Stimulated activated CD4-positive, alpha-beta T cell treated with anti-CD3 and anti-CD28 coated beads, Interleukin-2, amount 100 ng/mL, for 24 hours (primary cell): ENCODE measurements at places on chromosomes 6 and 20.

GRCh38 chr20:53070706-53071392, 98.7 kb downstream of the TSHZ2 start:
- DNase-seq = peak; percentile 51

GRCh38 chr6:134000443-134000842, 47.4 kb downstream of the TBPL1 start:
- DNase-seq = no peak

DNA sequence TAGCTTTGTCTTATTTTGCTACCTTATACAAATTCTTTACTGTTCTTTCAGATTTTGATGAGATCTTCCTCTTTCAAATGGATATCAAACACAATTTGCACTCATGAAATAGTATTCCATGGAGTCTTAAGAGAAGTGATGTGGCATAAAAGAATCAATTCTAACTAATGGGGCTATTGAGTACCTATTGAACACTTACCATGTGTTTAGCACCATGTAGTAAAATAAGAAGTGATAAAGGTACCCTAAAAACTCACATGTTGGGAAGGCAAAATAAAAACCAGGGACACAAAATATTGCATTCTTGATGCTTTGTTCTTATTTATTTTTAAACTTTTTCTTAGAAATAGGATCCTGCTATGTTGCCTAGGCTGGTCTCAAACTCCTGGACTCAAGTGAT, 56.2 kb downstream of the KIF13A start:
- DNase-seq = no peak

DNA sequence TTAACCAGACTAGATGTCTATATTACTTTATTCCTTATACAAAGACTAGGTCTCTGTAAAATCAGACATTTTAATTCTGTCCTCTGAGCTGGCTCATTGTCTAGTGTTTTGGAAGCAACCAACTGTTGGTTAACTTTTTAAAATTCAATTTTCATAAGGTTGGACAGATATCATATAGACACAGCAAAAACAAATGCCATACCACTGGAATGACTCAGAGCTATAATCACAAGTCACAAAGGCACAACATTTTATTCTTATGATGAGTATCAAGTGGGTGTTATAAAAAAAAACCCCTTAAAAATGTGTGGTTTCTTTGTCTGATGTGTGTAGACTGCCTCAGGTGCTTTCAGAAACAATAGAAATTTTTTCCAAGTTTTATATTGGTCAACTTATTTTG, 296.2 kb upstream of the MARCKS start:
- DNase-seq = no peak

GRCh38 chr6:13304580-13305260, 23.6 kb downstream of the TBC1D7 start:
- no peak for DNase-seq

DNA sequence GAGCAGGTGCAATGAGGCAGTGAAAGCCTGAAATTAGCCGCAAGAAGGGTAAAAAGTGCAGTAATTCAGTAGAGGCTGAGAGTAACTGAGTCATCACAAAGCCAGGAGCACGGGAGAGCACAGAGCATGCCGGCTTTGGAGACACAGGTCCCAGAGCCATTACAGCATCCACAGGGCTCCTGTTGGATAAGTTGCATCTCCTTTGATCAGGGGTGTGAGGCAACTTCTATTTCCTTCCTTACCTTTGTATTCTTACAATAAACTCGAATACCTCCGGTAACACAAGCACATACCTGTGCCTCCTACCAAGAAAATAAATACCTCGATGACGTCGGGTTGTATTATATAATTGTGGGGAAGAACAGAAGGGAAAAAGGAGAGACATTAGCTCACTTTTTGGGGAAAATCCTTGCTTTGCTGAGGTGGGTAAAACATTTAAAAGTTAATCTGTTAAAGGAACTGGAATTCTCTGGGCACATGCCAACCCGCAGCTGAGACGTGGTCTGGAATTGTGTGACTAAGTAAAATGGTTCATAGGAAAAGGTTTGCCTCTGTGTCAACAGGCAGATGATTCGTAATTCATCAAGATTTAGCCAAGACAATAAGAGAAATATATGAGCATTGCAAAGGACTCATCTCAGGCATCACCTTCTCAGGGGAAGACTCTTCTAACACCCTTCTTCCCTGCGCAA, 360.7 kb upstream of the ZFP64 start:
- DNase-seq = no peak

DNA sequence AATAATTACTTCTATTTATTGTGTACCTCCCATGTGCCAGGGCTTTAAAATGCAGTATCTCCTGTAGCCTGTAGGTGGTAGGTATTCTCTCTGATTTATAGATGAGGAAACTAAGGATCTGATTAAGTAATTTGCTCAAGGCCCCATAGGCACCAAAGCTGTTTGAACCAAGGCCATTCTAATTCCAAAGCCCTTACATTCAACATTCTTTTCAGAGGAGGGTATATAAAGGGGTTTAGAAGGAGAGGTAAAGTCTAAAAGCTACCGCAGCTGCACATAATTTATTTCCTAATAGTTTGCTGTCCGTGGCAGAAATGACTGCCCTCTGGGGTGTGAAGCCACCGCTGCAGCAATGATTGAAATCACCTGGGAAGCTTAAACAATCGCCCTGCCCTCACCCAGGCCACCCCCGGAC, 95.0 kb upstream of the FAM8A1 start:
- DNase-seq = no peak

DNA sequence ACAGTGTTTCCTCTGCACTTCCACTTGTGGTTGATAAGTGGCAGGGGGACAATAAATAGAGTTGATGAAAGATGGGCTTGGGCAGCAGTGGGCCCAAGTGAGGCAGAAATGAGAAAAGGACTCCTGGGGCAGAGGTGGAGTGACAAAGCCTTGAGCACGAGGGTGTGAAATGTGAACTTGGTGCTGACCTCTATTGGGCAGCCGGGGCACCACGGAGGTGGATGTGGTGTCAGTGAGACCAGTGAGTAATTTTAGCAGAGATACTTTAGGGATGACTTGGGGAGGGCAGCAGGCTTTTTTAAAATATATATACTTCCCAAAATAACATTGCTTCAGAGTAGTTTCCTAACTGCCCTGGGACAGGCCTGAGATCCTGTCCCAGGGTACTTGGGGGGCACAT, 30.6 kb upstream of the MYLK2 start:
- no peak for DNase-seq

DNA sequence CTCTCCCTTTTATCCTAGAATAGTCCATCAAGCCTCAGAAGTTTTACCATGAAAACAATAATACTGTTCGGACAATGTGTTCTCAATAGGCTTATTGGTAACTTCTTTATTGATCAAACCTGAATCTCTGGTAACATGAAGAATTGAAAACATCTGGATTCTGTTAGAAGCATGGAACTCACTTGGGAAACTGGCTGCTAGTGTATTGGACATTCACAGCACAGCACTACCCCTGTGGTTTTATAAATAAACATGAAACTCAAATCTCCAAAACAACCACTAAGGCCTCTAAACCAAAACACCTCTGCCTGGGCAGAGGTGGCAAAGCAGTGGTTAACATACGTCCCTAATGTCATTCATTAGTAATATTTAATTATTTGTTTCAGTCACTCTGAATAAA, 157.6 kb upstream of the KCNQ5 start:
- DNase-seq = no peak

DNA sequence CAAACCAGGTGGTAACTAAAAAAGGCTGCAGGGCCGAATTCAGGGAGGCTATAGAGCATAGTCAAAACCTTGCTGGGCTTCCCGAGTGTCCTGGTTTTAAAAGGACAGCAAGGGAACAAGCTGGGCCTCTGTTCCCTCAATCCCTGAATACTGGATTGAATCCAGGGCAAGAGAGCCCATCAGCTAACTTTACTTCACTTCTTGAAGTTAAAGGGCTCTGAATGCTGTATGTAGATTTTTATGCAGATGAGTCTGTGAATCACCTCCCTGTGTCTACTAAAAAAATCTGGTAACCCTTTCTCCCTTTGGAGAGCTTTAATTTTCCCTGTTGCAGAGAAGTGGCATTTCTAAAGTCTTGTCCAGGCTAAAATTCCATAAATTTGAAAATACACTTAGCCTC, 29.5 kb downstream of the LYRM4 start:
- DNase-seq = no peak

DNA sequence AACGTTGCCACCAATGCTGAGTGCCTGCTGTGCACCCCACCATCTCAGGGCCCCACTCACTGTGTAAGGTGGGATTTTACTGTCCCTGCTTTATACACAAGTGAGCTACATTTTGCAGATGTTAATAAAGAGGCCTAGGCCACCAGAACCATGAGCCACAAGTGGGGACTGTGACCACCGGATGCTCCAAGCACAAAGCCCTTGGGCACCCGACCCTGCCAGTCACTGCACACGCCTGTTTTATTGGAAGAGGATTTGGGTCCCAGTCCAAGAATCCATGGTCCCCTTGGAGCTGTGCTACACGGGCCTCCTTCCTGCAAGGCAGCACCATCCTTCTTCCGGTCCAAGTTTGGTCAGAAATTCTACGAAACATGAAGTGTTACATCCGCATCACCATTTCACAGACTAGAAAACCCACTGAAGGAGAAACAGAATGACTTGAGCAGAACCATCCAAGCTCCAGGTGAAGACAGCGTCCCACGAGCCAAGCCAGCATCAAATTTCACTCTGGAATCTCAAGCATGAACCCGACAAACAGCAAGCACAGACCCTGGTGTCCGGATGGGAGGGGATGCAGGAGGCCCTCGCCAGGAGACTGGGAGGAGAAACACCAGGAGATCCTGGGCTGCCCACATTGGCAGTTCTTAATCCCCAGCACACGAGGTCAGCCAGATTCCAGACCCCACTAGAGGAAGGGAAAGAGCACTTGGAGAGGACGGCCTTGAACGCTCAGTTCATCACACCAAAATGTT, 226.9 kb downstream of the DLL1 start:
- no peak for DNase-seq

DNA sequence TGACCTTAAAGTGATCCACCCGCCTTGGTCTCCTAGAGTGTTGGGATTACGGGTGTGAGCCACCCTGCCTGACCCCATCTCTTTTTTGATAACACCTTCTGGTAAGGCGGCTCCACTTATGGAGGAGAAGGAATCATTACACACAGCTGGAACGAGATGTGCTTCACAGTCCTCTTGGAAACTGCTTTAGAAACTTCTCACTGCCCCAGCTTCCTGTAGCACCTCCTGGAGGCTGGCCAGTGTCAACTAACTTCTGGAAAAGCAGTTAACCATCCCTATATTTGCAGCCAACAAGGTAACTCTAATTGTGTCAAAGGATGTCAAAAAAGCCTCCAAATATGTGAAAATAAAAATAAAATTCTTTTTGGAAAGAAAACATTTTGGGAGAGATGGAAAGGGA, 48.8 kb upstream of the BCLAF1 start:
- DNase-seq = no peak
